HepG2 (cell line): ENCODE measurements at places on chromosomes 6 and 20.
A peak's percentile ranks its signal among the peaks of the same experiment; 100 is the strongest.

DNA sequence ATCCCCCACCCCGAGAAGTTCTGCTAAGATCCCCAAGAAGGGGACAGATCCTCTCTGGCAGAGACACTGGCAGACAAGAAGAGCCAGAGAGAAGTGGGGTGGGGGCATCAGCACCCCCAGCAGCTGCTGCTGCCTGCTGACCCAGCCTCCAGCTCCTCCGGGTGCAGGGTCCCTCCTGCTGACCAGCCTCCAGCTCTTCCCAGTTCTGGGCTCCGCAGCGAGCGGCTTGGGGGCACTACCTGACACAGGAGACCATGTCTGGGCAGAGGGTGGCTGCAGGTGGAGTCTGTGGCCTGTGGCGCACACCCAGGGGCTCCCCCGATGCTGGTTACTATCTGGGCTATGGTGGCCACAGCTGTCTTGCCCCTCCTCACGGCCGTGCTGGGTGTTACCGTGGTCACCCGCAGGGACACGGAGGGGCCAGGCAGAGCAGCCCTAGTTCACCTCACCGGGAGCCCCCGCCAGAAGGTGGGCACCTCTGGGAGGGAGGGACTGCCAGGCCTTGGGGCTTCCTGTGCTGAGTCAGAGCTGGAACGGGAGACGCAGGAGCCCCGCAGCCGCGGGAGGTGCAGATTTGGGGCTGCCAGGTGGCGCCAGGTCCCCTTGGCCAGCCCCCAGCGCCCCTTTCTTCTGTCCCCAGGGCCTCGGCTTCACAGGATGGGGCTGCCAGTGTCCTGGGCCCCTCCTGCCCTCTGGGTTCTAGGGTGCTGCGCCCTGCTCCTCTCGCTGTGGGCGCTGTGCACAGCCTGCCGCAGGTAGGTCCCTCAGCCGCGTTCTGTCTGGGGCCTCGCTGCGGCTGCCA is 630 bp downstream of the LIME1 start:
- peak; percentile 60 for DNase-seq

DNA sequence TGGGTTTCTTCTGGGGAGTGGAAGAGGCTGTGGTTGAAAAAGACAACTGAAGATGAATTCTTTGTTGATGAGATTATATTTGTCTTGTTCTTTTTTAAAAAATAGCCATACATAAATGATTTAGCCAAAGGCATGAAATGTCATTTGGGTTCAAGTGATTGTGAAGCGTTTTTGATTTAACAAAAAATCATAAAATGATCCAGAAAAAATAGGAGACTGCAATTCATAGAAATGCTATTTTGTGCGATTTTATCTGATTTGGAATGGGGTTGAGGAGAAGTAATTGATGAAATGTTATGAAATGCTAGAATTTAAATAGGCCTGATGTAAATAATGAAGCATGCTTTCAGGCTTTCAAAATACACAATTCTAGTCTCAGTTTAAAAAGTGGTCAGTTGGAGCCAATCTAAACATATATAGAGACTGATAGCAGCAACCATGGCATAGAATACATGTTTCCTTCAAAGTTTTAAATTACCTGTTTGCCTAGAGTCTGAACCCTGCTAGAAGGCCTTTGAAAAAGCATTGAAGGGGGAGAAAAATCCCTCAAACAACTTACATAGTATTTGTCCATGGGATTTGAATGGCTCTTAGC is 21.8 kb downstream of the PFDN4 start:
- DNase-seq = no peak

DNA sequence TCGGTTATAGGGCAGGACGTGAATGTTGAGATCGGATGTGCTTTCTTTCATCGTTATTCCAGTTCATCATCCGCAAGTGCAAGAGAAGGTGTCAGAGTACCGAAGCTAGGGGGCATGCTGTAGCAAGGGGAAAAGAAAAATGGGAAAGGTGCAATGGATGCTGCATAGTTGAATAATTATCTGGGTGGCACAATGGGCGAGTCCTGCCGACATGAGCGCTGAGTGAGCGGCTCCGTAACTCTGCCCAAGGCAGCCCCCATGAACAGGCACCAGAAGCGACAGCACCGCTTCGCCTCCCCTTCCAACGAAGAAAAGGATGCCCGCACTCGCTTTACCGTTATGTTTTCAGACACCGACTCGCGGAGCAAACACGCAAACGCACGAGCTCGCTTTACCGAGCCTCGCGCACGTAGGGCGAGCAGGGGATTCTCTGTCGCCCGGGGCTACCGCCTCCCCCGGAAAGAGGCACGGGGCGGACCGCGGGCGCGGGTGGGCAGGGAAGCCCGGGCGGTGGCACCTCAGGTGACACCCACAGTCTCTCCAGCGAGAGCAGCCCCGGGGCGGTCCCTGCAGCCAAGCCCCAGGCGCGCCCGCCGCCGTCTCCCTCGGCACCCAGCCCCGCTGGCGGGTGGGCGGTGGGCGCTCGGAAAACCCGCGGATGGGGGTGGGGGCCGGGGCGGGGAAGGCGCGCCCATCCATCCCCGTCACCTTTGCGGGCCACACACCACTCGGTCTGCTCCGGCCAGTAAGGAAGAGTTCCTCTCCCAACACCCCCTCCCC is 654 bp downstream of the WASF1 start:
- DNase-seq = peak; percentile 74

- no peak for DNase-seq
These were observed 5.4 kb downstream of the NPBWR2 start for GRCh38 chr20:64101731-64102621.

GRCh38 chr6:2244261-2245102 is 923 bp downstream of the GMDS start:
- DNase-seq = peak; percentile 35

- peak; percentile 71 for DNase-seq
These were observed at the start of gene UBD for GRCh38 chr6:29559524-29560287. TSS of gene UBD (minus strand) at chr6:29559732. CDS start at chr6:29559701, 31 bp downstream.
